ENCODE measurements at places on chromosomes 5 and 9.

GRCh38 chr5:94891972-94892371, 273.5 kb downstream of the SLF1 start:
- DNase-seq: no peak

- DNase-seq: no peak
These were observed 102.7 kb downstream of the ARHGEF28 start for GRCh38 chr5:73728493-73729273.

GRCh38 chr5:88842784-88843183, 40.2 kb downstream of the MEF2C start:
- DNase-seq: no peak

GRCh38 chr5:42881416-42882117, 69.9 kb upstream of the SELENOP start:
- no peak for DNase-seq

GRCh38 chr9:130319944-130320712, 54.6 kb downstream of the HMCN2 start:
- DNase-seq: no peak

GRCh38 chr9:20754556-20754955, 70.5 kb downstream of the FOCAD start:
- no peak for DNase-seq

- DNase-seq: no peak
These were observed 607.9 kb downstream of the KCTD16 start for GRCh38 chr5:144778561-144778960.

GRCh38 chr5:135829681-135830383, 4.6 kb upstream of the SLC25A48 start:
- no peak for DNase-seq

GRCh38 chr9:90801241-90801972, at the start of gene SYK:
SYK (plus strand) TSS chr9:90801819; CDS start chr9:90843899, 42,080 bp downstream.
- DNase-seq: no peak

DNA sequence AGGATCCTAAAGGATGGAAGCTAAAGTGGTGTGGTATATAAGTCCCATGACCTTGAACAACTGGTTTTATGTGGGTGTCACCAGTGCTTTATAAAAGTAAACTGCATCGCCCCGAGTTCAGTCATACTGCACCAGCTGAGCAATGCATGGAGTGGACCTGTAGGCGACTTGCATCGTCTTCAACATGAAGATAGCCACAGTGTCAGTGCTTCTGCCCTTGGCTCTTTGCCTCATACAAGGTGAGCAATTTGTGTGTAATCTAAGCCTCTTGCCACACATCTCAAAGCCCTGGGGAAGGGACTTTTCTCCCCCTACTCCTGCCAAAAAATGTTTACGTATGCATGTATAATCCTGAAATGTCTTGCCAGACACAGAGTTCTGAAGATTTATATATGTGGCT, at the start of gene SPINK5:
Gene SPINK5, plus strand, starts transcription at position 120 of the 400 bp plus-strand sequence. Its CDS starts 65 bp downstream, at position 185.
- DNase-seq: no peak

GRCh38 chr5:164679461-164679860, 1174.0 kb downstream of the MAT2B start:
- DNase-seq: no peak

GRCh38 chr9:38445154-38446043, 21.1 kb upstream of the IGFBPL1 start:
- no peak for DNase-seq

- no peak for DNase-seq
These were observed 183.6 kb downstream of the PTTG1 start for GRCh38 chr5:160605266-160605665.

DNA sequence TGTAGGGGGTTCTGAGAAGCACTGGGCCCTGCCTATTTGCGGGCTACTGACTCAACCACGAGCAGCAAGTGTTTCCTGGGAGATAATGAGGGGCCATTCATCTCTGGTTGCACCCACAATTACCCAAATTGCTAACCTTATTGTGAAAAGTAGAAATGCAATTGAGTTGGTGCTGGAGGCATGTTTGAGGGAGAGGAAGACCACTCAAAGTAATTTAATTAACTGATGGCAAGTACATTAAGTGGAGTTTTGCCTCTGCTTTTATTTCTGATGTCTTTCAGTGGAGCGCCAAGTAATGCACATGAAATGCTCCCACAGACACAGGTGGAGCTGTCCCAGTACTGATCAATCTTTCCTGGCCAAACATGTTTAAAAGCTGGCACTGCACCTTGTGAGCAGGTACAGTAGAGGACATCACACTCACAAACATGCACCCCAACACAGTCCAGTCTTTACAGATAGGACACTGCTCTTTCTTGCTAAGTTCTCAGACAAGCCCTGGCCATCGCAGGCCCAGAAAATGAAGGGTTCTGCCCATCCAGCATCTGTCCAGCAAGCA, 195.4 kb downstream of the HSPA4 start:
- no peak for DNase-seq

DNA sequence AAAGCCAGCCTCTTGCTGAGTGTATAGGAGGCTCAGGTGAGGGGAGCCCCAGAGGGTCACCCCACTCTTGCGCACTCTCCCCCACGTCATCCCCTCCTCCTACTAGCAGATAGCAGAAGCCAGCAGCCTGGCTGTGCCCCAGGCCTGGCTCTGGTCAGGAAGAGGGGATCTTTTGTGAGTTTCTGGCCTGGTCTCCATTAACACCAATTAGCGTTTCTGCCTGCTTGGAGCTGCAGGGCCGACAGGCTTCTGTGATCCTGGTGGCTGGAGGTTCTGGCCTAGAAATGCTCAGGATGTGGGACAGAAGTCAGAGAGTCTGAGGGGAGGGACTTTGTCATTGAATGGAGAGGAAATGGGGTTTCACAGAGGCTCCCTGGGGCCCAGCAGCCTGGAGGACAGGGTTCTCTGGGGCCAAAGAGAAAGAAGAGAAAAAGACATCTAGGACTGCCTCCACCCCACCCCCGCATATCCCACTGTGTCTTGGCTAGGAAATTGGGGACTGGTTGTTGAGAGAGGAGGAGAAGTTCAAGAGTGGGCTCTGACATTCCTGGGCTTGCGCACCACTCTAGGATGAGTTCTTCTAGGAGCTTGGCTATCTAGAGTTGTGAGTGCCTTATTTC, 47.5 kb upstream of the ARAP3 start:
- no peak for DNase-seq

DNA sequence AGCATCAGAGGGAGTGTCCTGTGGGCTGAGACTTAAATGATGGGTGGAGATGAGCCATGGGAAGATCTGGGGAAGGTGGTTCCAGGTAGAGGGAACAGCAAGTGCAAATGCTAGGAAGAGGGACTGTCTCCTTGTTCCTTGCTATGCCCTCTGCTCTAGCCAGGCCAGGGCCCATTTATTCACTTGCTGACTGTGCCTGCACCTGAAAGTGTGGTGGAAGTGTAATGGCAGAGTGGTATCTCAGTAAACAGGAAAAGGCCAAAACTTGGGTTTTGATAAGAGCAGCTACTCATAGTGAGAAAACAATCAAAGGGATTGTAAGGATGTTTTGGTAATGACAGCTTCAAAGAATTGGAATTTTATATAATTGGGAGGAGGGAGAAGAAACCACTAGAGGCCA, 32.4 kb downstream of the TLE4 start:
- DNase-seq: no peak

DNA sequence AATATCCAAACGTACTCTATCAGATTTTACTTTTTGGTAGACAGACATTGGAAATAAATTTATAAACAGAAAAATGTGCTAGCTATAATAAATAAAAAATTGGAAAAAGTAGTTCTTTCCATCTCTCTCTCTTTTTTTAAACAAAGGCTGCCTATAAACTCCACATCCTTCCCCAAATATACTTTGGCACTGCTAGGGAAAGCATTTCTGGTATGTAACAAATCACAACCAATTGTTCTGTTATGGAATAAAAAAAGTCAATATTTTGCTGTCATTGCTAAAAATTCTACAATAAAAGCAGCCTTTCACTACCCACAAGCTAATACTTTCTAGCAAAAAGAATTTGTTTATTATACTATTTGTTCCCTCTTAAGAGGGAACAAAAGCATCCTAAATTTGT, 169.2 kb upstream of the TARS1 start:
- DNase-seq: no peak

- DNase-seq: no peak
These were observed 2.4 kb upstream of the PTPN3 start for GRCh38 chr9:109500421-109500974.

DNA sequence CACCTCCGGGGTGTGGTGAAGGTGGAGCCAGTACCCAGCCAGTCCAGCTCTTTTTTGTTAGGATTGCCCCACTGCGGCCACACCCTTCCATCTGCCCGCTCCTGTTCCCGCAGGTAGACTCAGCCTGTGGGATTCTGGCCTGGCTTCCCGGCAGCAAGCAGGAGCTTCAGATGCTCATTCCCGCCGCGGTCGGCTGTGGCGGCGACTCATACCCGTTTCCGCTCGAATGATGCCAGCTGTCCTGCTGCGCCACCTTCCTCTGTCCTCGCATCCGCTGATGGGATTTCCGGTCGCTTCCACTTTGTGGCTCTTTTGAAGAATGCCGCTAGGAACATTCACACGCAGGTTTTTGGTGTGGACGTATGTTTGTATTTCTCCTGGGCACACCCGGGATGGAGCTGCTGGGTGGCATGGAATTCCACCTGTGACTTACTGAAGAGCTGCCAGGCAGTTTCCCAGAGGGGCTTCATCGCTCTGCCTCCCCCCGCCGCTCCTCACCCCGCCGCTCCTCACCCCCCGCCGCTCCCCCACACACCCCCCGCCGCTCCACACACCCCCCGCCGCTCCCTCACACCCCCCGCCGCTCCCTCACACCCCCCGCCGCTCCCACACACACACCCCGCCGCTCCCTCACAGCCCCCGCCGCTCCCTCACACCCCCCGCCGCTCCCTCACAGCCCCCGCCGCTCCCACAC, 60.3 kb downstream of the TENT4A start:
- no peak for DNase-seq

GRCh38 chr5:145340099-145340498, 495.0 kb downstream of the PRELID2 start:
- DNase-seq: no peak

DNA sequence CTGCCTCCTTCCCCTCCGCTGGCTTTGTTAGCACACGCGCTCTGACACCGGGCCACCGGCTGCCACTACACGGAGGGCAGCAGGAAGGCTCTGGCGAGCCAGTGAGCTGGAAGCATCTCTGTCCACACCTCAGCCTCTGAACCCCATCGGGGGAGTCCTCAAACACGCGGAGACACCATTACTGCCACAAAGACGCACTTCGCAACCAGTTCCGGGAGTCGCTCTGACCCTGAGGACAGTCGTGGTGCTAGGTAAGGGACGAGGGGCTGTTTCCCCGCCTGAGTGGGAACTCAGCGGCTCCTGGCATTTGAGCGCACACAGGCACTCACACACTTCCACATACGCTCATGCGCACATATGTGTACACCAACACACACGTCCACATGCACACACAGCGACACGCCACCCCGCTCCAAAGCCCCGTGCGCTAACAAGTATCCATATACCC, 160.0 kb downstream of the C9orf152 start:
- peak; percentile 18 for DNase-seq

GRCh38 chr5:33120671-33121070, 320.1 kb upstream of the TARS1 start:
- DNase-seq: no peak

DNA sequence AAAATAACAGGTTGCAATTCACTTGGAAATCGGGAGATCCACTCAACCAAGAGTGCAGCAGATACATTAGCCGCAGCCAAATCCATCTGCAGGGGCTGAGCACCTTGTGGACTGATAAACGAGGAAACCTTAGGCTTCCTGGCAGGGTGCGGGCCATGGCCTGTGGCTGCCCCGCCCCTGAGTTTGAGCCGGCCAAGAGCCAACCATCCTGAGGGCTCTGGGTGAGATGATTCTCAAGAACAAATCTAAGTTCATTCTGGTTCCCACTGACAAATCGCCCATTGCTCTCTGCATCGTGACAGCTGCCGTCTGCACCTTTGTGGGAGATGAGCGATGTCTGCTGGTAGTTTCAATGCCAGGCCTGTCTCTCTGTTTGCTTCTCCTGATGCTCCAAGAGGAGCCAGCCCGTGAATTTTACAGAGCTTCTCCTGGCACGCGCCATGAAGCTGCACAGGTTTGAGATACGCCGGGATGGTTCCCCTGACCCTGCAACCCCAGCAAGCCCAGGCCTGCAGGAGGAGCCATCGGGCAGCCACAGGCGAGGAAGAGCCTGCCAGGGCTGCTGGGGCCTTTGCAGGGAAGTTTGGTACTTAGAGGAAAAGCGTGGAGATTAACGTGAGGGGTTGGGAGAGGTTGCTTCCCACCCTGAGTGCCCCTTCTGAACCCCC, 154.0 kb downstream of the OLFM1 start:
- no peak for DNase-seq

DNA sequence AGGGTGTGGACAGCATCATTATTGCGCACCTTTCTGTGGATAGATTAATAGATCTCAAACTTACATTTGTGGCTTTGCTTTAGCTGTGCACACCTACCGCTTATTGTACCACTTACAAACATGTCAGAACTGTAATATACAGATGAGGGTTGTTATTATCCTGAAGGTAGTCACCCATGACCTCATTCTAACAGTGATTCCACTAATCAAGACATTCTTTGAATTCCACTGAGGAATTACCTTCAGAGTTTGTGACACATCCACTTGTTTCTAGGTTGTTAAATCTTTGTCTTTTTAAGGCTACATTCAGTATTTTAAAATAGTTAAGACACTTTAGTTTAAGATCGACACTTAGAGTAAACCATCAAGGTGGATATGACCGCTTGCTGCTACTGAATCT, 7.8 kb downstream of the KCNV2 start:
- DNase-seq: no peak

- no peak for DNase-seq
These were observed 32.0 kb upstream of the DHFR start for GRCh38 chr5:80686757-80687156.

DNA sequence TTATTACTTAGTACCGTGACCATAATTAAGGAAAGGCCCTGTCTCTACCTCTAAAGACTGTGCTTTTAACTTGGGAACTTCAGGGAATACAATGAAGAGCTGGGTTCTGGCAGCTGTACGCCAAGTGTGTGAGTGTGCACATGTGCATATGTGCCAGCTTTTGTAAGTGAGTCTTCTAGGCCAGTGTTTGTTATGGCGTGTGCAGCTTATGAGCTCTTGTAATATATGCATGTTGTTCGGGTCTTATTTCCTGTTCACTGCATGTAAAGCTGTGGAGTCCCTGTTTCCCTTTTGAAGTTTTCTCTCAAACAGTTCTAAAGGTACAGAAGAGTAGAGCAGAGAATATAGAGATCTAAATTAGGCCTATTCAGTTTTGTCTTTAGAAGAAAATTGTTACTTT, 30.5 kb downstream of the TGFBR1 start:
- no peak for DNase-seq

DNA sequence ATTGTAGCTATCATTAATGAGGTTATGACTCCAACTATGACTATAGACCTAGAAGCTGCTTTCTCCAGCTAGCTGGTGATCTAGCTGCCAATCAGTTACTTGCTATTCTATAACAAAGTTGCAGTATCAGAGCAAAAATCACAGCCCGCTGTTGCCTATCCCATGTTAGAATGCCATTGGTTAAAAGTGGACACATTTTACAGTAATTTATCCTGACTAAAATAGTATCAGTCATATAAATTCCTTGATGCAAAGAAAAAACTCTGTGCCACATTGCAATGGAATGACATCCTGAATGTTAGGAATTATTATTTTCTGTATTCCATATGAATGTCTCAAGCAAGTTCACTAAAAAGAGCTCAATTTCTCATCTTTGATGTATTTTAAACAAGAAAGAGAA, 626.5 kb downstream of the PDE4D start:
- DNase-seq: no peak

Data from activated naive CD4-positive, alpha-beta T cell (primary cell).